Gastrocnemius medialis (tissue), 4 donors: ENCODE measurements at places on chromosomes 12 and 14.

- DNase-seq, result no peak
These were observed 337.5 kb downstream of the FLRT2 start for GRCh38 chr14:85867450-85867849.

DNA sequence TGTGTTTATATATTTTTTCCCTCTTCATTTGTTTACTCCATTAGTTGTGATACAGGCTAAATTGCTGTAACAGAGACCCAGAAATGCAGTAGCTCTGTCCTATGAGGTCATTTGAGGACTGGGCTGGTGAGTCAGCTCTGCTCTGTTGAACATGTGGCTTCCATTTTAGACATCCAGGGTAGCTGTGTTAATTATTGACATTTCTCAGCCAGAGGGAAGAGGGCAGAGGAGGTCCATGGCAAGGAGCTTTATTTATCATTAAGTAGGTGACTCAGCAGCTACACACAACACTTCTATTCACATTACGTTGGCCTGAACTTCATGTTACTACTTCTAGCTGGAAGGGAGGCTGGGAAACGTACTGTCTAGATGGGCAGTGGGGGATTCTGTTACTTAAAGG, 85.4 kb downstream of the PTCSC3 start:
- no peak for DNase-seq

DNA sequence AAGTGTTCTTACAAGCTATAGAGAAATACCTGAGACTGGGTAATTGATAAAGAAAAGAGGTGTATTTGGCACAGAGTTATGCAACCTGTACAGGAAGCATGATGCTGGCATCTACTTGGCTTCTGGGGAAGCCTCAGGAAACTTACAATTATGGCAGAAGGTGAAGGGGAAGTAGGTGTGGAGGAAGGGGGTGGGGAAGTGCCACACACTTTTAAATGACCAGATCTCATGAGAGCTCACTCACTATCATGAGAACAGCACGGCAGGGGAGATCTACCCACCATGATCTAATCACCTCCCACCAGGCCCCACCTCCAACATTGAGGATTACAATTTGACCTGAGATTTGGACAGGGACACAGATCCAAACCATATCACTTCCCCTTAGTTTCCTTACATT, 32.8 kb downstream of the TSHR start:
- DNase-seq, result no peak

- DNase-seq, result no peak
These were observed 143.6 kb downstream of the DYRK2 start for GRCh38 chr12:67792185-67792584.

- DNase-seq, result no peak
These were observed 100.6 kb downstream of the NPAS3 start for GRCh38 chr14:33039311-33039710.

DNA sequence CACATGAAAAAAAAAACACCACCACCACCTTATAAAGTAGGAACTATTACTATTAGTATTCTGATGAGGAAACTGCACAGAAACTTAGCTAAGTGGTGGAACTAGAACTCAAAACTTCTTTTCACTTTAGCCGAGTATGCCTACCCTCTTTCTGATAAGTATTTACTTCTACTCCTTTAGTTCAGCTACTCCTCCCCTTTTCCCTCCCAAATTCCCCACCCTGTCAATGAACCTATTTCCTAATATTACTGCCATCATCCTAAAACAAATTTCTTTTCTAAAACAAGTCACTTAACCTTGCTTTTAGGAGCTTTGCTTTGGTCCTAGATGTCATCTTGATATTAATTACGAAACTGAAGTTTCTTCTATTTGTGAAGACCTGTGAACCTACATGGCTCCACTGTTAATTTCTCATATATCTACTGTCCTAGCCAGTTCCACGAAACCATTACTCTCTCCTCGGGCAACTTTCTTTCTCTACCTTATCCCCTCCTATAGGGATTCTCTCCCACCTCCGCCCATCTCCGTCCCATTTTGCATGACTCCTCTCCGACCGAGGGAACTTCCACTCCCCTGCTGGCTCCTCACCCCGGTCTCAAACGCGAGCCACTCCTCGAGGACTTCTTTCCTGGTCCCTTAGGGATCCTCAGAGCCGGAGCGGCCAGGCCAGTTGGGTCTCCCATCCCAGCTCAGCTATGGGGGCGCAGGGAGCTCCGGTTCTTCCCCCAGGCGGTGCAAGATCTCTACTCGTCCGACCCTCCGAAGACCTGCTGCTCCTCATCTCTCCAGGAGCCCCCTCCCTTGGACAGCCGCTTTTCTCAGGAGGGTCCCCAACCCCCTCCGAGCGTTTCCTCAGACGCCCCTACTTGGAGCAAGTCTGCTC, 1.1 kb downstream of the NUMB start:
- no peak for DNase-seq

GRCh38 chr14:101065696-101066694, 162.5 kb upstream of the RTL1 start:
- DNase-seq, result no peak

DNA sequence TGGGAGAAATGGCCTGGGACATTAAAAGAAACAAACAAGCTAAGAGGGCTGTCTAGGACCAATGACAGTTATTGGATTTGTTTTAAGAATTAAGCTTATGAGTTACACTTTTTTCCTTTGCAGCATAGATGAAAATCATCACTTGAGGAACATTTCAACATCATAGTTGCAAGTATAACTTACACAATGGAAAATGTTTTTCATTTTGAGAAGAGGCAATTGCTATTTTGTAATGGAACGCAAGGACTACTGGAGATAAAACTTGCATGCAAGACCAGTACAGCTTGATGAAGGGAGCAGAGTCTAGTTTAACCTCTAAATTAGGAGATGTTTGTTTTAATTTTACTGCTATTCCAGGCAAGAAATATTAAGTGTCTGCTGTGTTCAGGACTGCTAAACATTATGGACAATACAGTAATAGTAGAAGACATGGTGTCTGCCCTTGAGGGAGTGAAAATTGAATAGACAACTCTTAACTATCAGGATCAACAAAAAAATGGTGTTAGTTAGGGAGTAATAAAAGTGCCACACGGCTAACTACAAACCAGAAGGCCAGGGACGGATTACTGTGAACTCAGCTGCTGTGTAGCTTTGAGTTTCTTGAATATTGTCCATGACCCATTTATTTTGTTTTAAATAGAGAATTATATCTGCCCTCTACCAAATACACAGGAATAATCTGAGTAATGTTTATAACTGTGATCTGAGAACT, 374.5 kb downstream of the RAD51B start:
- no peak for DNase-seq

DNA sequence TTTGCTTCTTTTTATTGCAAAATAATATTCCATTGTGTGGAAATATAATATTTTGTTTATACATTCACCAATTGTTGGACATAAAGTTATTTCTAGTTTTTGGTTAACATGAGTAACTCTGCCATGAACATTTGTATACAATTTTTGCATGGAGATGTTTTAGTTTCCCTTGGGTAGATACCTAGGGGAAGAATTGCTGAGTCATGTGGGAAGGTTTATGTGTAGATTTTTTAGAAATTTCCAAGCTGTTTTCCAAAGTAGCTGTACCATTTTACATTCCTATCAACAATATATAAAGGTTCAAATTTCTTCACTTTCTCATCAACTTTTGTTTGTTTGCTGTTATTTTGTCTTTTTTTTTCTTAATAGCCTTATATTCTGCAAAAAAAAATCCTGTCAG, 664.7 kb upstream of the FBXO33 start:
- DNase-seq, result no peak
